ENCODE measurements at places on chromosomes 2 and 18.

DNA sequence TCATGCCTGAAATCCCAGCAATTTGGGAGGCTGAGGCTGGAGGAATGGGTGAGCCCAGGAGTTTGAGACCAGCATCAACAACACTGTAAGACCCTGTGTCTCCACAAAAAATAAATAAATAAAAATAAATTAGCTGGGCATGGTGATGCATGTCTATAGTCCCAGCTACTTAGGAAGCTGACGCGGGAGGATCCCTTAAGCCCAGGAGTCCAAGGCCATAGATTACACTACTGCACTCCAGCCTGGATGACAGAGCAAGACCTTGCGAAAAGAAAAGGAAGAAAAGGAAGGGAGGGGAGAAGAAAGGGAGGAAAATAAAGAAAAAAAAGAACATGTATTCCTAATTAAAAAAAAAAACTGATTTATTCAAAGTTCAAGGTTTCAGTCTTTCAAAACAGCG is 78.2 kb downstream of the TRIP12 start:
- DNase-seq: no peak

DNA sequence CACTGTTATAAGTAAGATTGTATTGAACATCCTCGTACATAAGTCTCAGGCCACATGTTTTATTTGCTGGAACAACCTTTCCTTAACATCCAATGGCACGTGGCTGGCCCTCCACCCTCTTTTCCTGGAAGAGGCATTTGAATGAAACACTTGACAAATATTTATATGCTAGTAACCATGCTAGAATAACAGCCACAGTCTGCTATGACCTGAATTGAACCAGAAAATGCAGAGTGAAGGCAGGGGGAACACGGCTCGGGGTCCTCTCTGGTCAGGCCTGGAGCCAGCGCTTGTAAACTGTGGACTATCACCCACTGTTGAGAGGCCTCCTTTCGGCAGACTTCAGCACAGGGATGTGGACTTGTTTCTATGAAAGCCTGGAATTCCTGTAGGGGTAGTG is 198.2 kb upstream of the COPS8 start:
- no peak for DNase-seq

GRCh38 chr2:133477616-133477990 is 90.7 kb downstream of the NCKAP5 start:
- no peak for DNase-seq

DNA sequence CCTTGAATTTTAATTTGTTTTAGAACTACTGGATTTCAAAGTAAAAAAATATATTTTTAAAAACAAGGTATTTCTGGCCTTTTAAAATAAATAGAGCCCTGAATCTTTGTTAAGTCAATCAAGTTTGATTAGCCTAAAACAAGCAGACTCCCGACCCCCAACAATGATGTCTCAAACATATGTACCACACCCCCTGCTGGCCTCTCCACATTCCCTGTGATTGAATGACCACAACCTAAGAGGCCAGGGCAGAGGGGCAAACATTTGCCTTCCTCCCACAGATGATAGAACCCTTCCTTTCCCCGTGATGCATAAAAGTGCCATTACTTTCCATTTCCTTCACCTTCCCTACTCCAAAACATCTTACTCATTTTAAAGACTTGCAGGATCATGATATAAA is 130.9 kb downstream of the STK39 start:
- no peak for DNase-seq

DNA sequence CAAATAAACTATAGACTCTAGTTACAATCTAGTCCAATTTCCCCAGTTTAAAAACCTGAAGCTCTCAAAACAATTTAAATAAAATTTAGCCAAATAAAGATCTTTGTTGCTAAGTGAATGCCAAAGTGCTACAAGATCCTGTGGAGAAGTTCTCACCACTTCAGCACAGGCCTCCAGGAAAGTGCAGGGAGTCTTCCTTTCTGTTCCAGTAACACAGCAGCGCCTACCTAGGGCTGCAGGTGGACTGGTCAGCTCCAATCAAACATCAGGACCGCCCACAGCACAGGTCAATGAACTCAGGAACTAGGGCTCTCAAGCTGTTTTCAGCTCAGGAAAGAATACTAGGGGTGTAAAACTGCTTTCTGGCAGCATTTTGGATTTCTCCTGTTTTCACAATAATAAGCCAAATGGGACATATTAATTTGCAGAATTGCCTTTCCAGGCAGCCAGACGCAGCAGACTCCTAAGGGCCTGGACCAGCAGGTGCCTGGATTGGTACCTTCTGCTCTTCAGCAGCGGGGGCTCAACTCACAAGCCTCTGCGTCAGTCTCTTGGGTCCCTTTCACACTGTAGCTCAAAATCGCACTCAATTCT is 1.5 kb downstream of the FAM110C start:
- no peak for DNase-seq
